Kidney epithelial cell (primary cell): ENCODE measurements at places on chromosomes 5 and 9.

DNA sequence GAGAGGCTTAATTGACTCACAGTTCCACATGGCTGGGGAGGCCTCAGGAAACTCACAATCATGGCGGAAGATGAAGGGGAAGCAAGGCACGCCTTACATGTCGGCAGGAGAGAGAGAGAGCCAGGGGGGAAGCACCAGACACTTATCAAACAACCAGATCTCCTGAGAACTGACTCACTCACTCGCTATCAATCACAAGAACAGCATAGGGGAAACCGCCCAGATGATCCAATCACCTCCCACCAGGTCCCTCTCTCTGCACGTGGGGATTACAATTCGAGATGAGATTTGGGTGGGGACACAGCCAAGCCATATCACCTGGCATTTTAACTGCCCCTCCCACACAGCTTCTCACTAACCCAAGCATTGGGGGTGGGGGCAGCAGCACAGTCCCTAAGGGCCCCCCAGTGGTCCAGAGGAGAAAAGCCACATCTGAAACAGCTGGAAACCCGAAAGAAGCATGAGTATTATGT is 76.1 kb upstream of the ASS1 start:
- peak; percentile 26 for DNase-seq

DNA sequence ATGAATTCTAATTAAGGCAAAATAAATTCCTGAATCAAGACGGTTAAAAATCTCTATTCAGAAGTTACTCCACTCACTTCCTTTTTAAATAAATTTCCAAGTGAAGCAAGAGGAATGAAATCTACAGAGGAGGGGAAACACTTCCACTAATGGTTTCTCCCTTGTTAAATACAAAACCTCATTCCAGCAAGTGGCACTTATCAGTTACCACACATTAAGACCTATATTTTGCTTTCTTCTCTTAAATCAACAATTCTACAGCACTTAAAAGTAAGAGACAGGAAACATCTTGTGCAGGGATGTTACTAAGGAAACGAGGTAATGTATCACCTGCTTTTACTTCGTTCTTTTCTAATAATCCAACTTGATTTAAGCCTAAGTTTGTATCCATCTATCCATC is 172.6 kb downstream of the RAPGEF6 start:
- no peak for DNase-seq

- no peak for DNase-seq
Measured at GRCh38 chr9:97711223-97711626, 14.1 kb upstream of the XPA start.

DNA sequence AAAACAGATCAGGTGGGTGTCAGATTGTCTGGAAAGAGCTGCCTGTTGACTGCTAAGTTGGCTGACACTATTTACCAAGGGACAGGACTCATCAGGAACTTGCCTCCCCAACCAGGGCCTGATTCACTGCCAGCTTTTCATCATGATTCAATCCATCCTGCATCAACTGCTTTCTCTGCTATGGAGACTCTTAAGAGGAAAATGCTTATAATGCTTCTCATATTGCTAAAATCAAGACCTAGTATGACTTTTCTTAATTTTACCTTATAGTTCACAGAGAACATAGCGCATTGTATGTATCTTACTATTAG is 21.3 kb downstream of the HTR4 start:
- DNase-seq: no peak

GRCh38 chr5:112614285-112614684 is 123.4 kb upstream of the APC start:
- DNase-seq: no peak

DNA sequence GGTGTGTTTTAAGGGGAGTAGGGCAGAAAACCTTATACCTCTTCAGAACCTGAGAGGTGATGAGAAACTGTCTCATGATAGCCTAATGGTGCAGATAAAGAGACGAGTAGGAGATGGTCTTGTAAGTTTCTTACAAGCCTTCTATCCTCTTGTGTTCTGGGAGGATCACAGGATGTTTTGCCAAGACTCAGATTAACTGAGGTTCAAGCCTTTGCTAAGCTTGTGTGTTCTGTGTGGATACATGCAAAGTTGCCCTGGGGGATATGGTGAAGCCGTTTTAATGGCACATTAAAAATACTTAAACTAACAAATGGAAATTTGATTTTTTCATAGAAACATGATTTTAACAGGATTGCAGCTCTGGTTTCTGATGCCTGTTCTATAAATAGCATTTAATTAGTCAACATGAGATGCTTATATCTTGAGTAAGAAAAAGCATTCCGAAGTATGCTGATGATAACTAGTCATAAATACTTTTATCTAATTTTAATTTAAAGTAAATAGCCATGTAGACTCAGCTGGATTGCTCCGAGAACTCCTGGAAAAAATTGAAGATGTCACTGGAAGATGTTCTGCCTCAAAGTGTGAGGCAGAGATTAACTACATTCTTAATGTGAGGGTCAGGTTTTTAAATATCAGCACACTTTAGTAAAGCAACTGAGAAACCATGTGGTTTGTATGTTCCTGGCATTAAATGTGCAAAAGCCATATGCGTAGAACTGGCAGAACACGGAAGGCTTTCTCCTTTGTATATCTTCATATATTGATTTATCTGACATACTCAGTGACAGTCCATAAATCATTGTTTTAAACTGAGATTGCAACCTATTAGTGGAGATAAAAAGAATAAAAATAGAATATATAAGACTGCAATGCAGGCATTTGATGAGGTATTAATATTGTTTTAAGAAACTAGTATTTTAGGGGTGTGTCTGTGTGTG is 53.7 kb downstream of the IPO11 start:
- no peak for DNase-seq

- DNase-seq: no peak
Measured at GRCh38 chr5:98016771-98017170, 756.7 kb upstream of the RGMB start.

DNA sequence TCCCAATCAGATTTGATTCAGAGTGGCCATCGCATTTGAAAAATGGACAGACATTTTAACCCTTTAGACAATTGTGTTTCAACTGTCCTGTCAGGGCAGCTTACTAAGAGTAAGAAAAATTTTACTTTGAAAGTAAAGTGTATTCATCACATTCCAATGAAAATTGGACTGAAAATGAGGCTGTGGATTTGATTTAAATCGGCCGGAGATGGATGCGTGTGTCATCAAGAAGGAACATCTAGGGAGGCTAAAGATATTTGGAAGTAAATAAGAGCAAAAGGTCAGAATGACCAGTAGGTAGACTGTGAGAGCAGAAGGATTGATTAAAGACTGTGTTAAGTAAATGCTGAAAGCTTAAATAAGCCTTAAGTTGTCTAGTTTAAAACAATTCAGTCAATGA is 1.5 kb downstream of the ZCCHC7 start:
- DNase-seq: no peak

- no peak for DNase-seq
Measured at GRCh38 chr9:94903961-94904421, 177.5 kb downstream of the AOPEP start.

GRCh38 chr5:54325610-54326311 is 15.4 kb upstream of the ARL15 start:
- DNase-seq: no peak

DNA sequence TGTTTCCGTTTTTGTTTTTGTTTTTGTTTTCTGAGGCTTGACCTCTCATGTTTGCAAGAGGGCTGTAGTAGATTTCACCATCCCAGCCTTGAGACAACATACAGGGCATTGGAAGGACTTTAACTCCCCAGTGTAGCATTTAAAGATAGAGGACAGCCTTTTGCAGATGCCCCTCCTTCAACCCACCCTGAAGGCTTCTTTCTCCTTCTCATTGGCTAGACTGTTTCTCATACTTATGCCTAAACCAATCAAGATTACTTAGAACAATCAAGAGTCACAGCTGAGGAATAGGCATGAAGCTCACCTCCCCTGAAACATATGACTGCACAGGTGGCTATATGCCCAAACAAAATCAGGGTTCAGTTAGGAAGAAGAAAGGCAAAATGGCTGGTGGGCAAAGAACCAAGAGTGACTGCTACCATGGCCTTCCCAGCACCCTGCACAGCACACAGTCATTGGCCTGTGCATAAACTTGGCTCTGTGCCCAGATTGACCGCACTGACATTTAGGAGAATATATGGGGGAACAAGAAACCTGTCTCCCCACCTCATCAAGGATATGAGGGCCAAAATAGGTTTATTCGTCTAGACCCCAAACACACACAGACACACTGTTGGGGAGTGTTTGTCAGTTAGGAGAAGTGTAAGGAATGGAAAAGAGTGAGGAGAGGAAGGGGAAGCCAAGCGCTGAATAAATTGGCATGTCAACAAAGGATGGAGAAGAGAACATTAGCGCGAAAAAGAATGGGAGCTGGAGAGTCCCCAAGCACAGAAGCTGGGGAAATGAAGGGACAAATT is 137.3 kb upstream of the RANBP3L start:
- no peak for DNase-seq

GRCh38 chr5:142957528-142957927 is 187.4 kb downstream of the ARHGAP26 start:
- no peak for DNase-seq

- DNase-seq: no peak
Measured at GRCh38 chr5:103108086-103108485, 11.9 kb downstream of the GIN1 start.

DNA sequence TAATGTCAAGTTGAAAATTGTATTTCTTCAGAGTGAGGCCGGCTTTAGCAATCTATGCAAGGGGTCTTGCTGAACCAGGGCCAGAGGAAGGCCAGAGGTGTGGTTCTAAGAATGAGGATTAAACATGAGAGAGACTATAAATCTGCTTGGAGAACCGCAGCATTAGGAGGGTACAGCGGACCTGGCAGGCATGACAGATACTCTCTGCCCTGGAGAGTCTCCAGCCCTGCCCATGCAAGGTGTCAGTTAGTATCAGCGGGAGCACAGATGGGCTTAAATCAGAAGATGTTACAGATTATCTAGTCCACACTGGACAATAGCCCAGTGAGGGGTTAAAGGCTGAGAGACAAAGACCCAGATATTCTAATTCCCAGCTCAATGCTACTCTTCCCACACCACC is 11.5 kb upstream of the GPX3 start:
- DNase-seq: no peak

- DNase-seq: no peak
Measured at GRCh38 chr9:128340691-128341434, 536 bp downstream of the SLC27A4 start.

DNA sequence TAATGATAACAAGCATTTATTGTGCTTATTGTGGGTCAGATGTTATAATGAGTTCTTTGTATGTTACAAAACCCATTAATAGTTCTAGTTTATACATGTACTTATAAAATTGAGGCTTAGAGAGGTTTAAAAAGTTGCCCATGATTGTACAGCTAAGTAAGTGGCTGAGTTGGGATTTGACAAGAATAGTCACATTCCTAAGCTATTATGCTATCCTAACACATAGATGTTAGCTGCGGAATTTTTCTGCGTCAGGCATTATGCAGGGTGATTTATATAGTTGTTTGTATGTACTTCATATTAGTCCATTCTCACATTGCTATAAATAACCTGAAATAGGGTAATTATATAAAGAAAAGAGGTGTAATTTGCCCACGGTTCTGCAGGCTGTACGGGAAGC is 12.5 kb downstream of the COMMD10 start:
- no peak for DNase-seq

DNA sequence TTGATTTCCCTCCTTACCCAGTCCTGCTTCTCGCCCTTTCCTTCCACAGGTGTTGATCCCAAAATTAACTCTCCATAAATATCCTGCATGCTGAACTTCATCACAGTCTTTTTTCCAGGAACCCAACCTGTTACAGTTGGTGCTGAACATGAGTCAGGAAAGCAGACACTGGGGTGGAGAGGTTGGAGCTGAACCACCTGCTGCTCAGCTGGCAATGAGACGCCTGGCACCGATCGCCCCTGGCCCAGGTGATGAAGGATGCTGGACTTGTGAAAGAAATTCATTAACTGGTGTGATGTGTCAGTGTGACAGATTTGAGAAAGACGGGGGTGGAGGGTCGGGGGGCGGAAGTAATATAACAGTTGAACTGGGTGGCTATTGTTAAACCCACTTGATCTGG is 30.6 kb downstream of the CPLX2 start:
- DNase-seq: no peak

GRCh38 chr5:77993141-77993854 is 217.2 kb upstream of the TBCA start:
- no peak for DNase-seq

- no peak for DNase-seq
Measured at GRCh38 chr5:1757511-1757910, 42.1 kb downstream of the MRPL36 start.

- DNase-seq: no peak
Measured at GRCh38 chr9:131618785-131619184, 73.5 kb downstream of the PRRT1B start.

- no peak for DNase-seq
Measured at GRCh38 chr5:116573279-116573701, 1.3 kb downstream of the SEMA6A start.

- no peak for DNase-seq
Measured at GRCh38 chr5:110536120-110537115, 190.1 kb downstream of the TMEM232 start.

DNA sequence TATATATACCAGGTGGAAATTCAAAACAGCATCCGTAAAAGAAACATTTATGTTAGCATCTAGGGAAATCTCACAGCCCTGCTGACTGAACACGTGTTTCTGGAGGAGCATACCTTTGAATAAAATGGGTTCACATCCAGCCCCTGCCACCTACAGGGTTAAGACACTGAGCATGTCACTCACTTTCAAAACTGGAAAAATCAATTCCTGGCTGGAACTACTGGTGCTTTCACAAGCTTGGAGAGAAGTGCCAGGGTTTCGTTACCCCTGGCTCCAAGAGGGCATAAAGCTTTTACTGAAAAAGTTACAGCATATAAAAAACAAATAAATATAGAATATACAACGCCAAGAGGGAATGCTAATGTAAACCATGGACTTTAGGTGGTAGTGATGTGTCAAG is 48.0 kb downstream of the SERINC5 start:
- no peak for DNase-seq

- no peak for DNase-seq
Measured at GRCh38 chr9:27059412-27059811, 49.6 kb upstream of the TEK start.

DNA sequence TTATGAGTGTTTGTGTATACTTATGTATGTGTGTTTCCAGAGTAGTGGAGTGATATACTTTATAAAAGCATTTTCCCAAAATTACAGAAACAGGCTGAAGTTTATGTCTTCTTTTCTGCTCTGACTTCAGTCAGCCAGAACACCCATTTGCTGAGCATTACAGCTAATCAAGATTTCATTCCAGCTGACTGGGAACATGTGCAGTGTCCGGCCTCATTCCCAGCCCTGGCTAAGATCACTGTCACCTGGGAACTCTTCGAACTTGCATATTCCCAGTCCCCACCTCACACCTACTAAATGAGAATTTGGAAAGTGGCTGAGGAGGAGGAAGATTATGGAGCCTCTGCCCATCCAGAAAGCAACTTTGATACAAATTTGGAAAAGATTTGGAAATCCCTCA is 90.8 kb upstream of the PRRC1 start:
- DNase-seq: no peak

- no peak for DNase-seq
Measured at GRCh38 chr9:90983394-90983793, 181.8 kb downstream of the SYK start.

GRCh38 chr9:132588098-132588497 is 5.7 kb downstream of the BARHL1 start:
- no peak for DNase-seq

GRCh38 chr5:76455531-76456133 is 52.5 kb downstream of the IQGAP2 start:
- no peak for DNase-seq
